ENCODE measurements at places on chromosomes 11 and 22.

DNA sequence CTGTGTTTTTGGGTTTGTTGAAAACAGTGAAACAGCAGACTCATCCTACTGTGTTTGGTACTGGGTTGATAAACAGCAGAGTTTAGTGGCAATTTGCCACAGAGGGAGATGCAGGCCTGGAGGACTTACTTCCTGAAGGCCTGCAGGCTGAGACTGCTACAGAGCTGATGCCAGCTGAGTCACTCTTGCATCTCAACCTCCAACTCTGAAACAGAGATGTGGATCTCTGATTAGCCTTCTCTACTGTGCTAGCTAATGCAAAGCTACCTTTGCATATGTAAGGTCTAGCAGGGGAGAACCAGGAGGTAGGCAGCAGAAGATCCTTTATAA is 14.3 kb downstream of the ATP5MG start:
- DNase-seq = peak; percentile 33

GRCh38 chr22:35230417-35230816 is 26.9 kb upstream of the HMGXB4 start:
- DNase-seq = no peak

GRCh38 chr22:47144791-47145425 is 382.5 kb downstream of the TBC1D22A start:
- DNase-seq = no peak

GRCh38 chr11:110972640-110973039 is 260.4 kb upstream of the ARHGAP20 start:
- DNase-seq = no peak

GRCh38 chr11:26126741-26127140 is 205.2 kb upstream of the ANO3 start:
- DNase-seq = no peak

DNA sequence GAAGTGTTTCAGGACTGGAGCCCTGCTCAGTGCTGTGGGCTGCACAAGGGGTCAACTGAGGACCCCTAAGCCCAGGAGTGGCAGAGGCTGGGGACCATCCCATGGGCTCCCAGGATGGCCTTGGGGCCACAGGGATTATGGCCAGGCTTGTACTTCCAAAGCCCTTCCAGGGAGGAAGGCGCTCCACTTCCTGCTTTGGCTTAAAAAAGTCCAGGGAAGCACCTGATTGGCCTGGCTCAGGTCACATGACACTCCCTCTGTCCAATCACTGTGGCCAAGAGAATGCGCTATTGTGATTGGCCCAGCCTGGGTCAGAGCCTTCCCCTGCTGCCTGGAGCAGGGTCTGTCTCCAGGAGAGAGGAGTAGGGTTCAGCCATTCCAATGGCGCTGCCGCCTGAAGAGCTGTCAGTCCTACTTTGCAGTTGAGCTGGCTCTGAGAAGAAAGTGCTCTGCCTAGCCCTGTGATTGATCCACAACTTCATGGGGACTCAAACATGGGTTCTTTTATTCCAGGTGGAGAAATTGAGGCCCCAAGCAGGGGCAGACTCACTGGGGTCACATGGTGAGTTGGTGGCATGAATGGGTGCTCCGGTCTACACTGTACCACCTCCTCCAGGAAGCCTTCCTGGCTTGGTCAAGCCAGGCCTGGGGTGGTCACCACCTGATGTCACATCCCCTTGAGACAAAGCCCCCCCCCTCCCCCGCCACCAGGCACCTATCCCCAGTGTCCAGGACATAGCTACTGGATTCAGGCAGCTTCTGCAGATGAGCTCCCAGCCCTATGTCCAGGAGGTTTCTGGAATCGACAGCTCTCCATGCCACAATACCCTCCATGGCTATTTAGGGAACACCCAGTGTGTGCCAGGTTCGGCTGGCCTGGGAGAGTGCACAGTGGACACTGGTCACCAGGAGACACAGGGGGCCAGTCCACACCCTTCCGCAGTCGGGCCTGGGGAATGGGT is 48.2 kb downstream of the RTN4R start:
- no peak for DNase-seq

DNA sequence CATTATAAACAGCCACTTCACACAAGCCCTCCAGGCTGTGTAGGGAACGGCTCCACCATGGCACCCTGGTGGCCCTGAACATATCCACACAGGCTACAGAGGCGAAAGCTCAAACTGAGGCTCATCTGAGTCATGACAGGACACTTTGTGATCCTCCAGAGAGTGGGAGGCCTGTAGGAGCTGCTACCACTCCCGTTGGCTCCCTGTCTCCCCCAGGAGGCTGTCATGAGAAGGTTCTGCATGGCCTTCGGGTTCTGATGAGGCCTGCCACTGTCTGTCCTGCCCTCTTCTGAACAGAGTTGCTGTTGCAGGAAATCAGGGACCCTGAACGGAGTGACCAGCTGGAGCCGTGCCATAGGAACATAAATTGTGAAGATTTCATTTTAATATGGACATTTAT is 23.8 kb upstream of the ALDH3B2 start:
- DNase-seq = no peak

DNA sequence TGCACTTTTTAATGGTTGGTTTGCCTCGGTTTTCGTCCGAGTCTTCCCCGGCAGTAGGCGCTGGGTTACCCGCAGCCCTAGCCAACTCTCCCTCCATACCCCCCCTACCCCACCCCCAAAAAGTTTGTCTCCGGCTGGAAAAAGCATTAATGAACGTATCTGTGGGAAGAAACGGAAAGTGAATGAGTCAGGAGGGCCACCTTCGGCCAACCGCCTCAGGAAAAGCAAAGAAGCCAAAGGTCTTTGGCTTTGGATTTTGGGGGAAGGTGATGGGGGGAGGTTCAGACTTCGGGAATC is 508 bp upstream of the FLI1 start:
- no peak for DNase-seq

GRCh38 chr11:118699506-118700220 is 20.2 kb upstream of the TREH start:
- peak; percentile 78 for DNase-seq

GRCh38 chr11:62816557-62816956 is 11.3 kb upstream of the NXF1 start:
- no peak for DNase-seq

- DNase-seq = no peak
Measured at GRCh38 chr22:43988116-43988820, 33.0 kb downstream of the SAMM50 start.

GRCh38 chr11:69526453-69526810 is 45.0 kb downstream of the LINC01488 start:
- no peak for DNase-seq

- no peak for DNase-seq
Measured at GRCh38 chr22:42489000-42489399, 30.6 kb downstream of the RRP7A start.

GRCh38 chr11:6576471-6577373 is 26.7 kb downstream of the RRP8 start:
- no peak for DNase-seq

DNA sequence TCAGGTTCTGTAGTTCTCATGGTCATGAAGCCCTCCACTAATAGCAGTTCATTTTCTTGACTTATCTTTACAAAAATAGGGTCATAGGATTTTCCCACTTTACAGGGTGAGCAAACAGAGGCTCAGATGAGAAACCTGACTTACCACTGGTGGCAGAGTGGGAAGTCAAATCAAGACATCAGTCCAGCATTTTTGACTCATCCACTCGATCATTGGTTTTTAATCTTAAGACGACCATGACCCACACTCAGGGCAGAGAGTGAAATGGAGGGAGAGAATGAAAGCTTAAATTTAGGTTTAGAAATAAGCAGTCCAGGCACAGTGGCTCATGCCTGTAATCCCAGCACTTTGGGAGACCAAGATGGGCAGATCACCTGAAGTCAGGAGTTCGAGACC is 42.1 kb downstream of the RTL6 start:
- no peak for DNase-seq

DNA sequence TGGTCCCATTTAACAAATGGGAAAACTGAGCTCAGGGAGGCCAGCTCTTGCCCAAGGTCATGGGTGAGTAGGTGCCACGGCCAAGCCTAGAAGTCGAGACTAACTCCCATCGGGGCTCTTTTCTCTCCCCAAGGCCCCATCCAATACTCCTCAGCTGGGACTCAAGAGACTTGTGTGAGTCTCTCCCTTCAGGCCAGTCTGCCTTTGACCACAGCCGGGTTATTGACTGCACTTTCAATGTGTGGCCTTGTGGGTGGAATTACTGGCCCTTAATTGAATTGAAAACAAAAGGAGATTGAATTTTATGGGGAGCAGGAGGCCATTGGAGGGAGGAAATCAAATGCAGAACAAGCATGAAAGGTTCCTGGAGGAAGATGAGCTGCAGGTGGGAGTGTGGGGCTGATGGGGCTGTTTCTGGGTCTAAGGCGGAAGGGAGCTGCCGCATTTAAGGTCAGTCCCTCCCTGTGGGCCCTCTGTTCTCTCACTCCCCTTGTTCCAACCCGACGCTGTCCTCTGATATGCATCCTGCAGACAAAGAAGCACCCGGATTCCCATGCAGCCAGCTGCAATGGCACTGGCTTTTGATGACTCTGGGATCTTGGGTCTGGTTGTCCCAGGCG is 552.8 kb downstream of the MIAT start:
- DNase-seq = no peak

GRCh38 chr22:48857202-48857805 is 970.4 kb downstream of the BRD1 start:
- no peak for DNase-seq

GRCh38 chr11:109378034-109378433 is 44.0 kb upstream of the C11orf87 start:
- no peak for DNase-seq

- DNase-seq = peak; percentile 40
Measured at GRCh38 chr22:20741634-20742581, 32.0 kb upstream of the SERPIND1 start.
